Tongue (tissue), 3 donors: ENCODE measurements at places on chromosomes 5 and 9.

GRCh38 chr9:93620881-93621820 lies 44.8 kb downstream of the PHF2 start:
- DNase-seq: no peak

GRCh38 chr5:82673057-82673809 lies 395.1 kb upstream of the RPS23 start:
- no peak for DNase-seq

DNA sequence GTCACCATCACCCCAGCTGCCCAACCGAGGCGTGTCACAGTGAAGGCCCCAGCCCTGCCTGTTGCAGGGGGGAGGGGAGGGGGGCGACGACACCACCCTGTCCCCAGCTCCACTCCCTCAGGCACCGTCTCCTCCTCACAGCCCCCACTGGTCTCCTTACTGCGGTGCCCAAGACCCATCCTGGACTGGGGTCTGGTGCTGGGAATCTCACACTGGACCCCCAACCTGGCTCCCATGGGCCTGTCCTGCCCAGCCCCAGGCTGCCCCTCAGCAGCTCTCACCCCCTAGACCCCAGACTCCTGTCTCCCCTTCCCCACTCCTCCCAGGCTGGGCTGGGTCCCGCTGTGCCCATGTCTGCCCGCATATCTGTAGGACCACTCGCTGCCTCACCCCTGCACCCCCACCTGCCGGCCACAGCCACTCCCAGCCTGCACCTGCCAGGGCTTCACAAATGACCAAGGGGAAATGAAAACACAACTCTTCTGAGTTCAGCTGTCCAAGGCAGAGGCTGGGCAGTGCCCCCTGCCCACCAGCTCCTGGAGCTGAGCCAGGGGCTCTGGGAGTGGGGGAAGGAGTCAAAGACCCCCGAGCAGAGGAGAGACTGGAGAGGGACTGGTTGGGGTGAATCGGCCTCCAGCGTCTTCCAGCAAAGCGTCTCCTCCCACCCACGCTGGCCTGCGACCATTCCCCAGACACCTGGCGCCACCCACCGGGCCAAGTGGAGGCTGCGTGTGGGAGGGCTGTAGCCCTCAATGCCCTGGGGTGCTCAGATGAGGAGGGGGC lies 32.6 kb upstream of the EGFL7 start:
- DNase-seq: peak; percentile 81

DNA sequence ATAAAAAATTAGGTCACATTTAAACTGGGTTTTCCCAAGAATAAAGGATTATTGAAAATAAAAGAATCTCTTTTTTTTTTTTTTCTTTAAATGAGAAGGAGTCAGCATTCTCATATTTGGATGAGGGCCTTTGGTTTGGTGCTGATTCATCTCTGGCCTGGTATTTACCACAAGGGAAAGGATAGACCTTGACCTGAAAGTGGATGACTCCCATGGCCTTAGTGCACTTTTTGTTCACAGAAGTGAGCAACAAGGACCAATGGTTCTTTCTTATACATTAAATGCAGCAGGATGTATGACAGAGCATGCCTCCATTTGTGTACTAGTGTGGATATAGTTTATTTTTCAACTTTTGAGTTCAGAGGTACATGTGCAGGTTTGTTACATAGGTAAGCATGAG lies 6.9 kb downstream of the YTHDC2 start:
- no peak for DNase-seq

DNA sequence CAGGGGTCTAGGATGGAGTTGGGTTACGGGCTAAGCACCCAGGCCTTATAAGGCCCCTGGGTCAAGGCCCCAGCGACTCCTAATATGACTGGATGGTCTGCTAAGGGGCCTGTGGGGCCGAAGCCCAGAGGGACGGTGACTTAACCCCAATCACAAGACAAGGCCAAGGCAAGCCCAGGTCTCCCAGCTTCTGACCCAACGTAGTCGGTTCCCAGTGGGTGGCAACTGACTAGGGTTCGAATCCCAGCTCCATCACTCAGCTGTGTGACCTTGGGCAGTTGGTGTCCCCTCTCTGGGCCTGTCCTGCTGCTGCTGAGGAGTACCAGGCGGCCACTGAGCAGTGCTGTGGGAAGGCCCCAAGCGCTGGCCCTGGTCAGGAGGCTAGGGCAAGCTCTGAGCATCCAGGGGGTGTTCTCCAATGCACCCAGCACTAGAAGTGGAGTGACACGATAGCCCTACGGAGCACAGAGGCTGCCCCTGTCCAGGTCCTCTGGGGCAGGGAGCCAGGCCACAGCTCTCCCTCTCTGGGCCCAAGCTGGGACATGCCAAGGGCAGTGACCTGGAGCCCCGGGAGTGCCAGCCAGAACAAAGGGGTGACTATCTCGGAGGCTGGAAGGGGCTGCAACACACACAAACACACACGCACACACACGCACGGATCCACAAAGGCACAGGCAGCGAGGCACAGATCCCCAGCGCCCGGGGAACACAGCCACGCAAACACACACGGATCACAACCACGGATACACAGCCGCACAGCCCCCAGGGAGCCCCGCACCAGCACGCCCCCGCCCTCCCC lies 512 bp downstream of the AK1 start:
- peak; percentile 58 for DNase-seq

GRCh38 chr5:1885404-1885755 lies 2.7 kb upstream of the IRX4 start:
- DNase-seq: no peak

DNA sequence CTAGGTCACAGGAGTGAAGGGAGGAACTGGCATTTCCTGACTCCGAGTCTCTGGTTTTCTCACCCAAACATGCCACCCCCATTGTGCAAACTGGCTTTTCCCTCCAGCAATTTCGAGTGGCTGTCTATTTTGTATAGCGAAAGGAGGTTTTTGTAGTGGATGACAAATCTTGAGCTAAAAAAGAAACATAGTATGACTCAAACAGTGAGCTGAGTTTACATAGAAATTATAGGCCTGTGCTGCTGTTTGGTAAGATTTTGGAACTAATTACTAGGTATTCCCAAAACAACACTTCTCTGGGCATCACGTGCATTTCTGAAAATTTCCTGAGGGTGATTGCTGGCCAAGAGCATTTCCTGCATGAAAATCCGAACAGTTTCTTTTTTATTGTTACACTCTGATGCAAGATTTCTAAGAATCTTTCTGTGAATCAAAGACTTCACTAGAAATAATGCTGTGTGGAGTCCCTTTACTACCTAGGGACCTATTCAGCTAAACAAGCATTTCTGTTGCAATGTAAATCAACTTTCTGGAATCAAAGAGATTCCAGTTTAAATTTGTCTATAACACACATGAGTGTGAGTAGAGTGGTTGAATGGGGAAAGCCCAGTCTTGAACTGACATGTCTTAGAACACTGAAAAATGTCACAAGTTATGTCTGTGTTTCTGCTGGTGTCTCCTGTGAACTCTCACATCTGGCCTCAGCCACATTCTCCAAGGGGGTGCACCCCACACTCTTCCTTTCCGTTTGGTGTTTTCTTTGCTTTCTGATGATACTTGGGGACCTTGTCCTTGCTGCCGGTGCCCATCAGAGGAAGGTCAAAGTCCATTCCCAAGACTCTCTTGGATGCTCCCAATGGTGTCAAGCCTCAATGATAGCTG lies 33.3 kb upstream of the DAPK1 start:
- DNase-seq: peak; percentile 46

- DNase-seq: peak; percentile 62
Observed at GRCh38 chr5:112419164-112419985, at the start of gene EPB41L4A. EPB41L4A (minus strand) TSS chr5:112419277; CDS start chr5:112419039, 238 bp downstream.

- DNase-seq: no peak
Observed at GRCh38 chr5:53974021-53974420, 336.4 kb downstream of the ARL15 start.

GRCh38 chr5:132225165-132226032 lies 2.3 kb downstream of the P4HA2 start:
- DNase-seq: peak; percentile 92

GRCh38 chr9:121976751-121977150 lies 116.4 kb downstream of the TTLL11 start:
- no peak for DNase-seq

DNA sequence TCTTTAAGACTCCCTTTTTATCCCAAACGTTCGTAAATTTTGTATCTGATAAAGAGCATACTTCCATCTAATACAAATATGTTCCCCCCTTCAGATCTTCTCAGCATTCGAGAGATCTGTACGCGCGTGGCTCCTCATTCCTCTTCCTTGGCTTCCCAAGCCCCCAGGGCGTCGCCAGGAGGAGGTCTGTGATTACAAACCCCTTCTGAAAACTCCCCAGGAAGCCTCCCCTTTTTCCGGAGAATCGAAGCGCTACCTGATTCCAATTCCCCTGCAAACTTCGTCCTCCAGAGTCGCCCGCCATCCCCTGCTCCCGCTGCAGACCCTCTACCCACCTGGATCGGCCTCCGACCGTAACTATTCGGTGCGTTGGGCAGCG lies 19.9 kb downstream of the CDKN2A start:
- DNase-seq: no peak

- DNase-seq: no peak
Observed at GRCh38 chr5:1542781-1543180, 19.0 kb upstream of the LPCAT1 start.

DNA sequence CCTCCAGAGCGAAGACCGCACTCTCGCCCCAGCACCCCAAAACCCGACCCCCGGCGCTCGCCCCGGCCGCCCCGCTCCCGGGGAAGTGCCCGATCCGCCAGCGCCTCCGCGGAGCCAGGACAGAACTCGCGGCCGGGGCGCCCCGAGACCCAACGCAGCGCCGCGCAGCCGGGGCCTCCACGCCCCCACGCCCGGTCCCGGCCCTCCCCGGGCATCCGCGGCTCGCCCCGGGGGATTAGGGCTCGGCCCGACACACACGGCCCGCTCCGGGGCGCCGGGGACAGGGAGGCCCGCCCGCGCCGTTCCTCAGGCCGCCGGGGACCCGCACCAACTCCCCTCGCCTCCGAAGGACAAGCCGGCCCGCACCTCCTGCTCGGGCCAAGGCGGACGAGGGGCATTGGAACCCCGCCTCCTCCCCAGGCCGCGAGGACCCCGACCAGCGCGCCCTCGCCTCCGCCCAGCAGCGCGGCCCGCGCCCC lies 544 bp downstream of the FNBP1 start:
- no peak for DNase-seq

- no peak for DNase-seq
Observed at GRCh38 chr5:96903300-96903699, 27.0 kb downstream of the ERAP2 start.

DNA sequence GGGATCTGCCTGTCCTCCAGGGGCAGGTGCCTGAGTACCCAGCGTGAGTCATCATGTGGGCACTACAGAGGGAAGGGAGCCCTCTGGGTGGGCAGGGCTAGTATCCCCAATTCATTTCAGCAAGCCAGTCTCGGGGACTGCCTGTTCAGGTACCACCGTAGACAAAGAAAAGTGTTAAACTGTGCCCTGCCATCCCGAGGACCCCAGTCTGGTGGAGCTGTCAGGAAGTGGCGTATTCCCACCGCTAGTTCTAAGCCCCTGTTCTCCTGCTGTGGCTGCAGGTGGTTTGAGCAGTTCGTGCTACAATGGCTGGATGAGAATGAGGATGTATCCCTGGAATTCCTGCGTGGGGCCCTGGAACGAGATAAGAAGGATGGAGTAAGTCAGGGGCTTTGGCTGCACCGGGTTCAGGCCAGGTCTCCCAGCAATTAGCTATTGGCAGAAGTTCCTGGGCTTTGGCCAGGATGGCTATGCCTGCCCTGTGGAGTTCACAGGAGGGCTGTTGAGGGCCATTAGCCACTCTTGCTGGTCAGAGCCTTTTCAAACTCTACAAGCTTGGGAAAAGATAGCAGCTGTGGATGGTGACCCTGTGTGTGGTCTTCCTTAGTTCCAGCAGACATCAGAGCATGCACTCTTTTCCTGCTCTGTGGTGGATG lies 93.2 kb upstream of the RUSC2 start:
- no peak for DNase-seq

- peak; percentile 17 for DNase-seq
Observed at GRCh38 chr5:76175821-76176403, 92.7 kb downstream of the SV2C start.

GRCh38 chr5:71703941-71704340 lies 15.1 kb upstream of the CARTPT start:
- no peak for DNase-seq

GRCh38 chr5:74064225-74064624 lies 438.2 kb downstream of the ARHGEF28 start:
- peak; percentile 45 for DNase-seq

DNA sequence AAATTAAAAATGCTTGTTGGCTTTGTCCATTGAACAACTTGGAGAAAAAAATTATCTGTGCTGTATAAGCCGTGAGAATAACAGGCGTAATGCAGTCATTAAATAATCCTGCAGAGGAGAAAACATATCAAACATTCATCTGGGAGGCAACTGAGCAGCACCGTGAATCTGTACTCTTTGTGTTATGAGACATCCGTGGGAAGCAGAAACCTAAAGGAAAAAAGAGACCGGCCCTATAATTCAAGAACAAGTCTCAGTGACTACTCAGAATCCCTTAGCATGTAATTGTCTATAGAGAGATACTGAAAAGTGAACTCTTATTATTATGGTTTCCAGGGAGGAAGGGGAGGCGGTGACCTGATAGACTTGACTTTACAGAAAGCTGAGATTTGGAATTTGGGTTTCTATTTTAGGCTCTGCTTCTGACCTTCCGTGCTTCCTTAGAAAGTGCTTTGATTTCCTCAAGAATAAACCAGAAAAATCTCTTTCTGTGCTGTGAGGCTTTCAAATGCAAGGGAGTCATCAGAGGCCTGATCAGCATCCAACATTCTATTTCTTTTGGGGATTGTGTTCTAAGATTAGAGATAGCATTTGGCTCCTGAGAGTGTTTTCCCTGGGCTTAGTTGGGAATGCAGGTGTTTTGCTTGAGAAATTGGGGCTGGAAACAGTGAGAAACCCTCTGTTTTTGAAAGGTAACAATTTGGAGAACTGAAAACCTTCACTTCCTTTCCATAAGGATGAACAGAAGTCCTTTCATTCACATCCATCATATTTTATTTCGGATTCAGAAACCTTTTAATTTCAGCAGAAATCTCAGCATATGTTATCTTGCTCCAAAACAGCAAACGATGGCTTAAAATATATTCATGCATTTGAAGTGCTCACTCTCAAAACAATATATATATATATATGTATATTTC lies 296.7 kb downstream of the CSNK1G3 start:
- DNase-seq: no peak
